ENCODE measurements at places on chromosomes 13 and 19.
A peak's percentile ranks its signal among the peaks of the same experiment; 100 is the strongest.

GRCh38 chr19:48997972-48998371, 4.3 kb downstream of the RUVBL2 start:
- no peak for DNase-seq

- DNase-seq = no peak
Observed at GRCh38 chr13:30299786-30300185, 7.6 kb downstream of the KATNAL1 start.

- DNase-seq = peak; percentile 43
Observed at GRCh38 chr13:31200637-31200971, 829 bp downstream of the B3GLCT start.

DNA sequence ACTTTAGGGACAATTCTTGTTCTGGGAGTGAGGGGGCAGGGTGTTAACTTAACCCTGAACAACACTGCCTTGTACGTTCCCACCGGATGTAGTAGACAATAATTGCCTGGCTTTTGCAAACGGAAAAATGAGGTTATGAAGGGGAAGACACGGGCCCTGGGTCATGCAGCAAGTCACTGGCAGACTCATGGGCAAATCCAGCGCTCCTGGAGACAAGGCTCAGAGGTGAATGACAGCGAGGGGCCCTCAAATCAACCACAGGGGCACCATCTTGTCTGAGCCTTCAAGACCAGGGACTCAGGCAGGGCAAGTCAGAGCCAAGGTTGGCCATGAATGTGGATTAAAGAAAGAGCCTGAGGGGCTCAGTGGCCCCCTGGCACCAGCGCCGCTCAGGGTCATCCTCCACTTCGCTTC, 2.8 kb downstream of the RASA3 start:
- DNase-seq = no peak

DNA sequence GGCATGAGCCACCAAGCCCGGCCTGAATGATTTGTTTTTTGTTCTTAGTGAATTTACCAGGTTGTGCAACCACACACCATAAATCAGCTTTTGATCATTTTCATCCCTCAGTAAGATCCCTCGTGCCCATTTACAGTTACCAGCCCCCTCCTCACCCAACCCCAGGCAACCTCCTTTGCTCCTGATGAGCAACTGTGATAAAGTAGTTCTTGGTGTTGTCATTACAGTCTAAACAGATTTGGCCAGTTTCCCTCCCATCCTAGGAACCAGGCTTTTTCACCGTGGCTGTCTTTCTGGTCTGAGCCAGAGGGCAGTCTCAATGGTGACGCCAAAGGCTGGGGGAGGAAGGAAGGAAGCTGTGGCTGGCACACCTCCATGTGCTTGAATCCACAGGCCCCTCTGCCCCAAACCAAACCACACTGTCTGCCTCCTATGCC, 61.2 kb upstream of the WDFY2 start:
- DNase-seq = no peak

DNA sequence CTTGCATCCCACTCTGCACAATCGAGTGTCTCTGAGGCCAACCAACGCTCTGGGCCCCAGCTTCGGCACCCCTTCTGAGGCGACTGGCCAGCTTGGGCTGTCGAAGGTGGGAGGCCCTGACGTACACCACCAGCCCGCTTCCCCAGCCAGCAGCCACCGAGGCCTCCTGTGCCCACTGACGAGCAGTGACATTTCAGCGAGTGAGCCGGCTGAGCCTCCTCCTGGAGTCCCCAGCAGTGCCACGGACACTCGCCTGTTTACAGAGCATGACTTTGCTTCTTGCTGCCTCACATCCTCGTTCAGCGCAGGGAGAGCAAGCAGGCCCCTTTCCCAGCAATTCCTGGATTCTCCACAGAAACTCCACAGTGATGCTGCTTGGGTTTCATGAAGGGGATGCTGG, 240.2 kb upstream of the MAB21L1 start:
- no peak for DNase-seq

GRCh38 chr19:19485161-19485997, 30.0 kb downstream of the TSSK6 start:
- DNase-seq = no peak

GRCh38 chr19:12838886-12839756, 806 bp downstream of the MAST1 start:
- peak; percentile 49 for DNase-seq

GRCh38 chr19:47260476-47260875, 4.2 kb downstream of the CCDC9 start:
- no peak for DNase-seq

GRCh38 chr19:13016628-13017305, 21.5 kb downstream of the NFIX start:
- no peak for DNase-seq

- DNase-seq = no peak
Observed at GRCh38 chr13:51422484-51422883, 30.4 kb downstream of the INTS6 start.

- no peak for DNase-seq
Observed at GRCh38 chr19:57239982-57240310, 486 bp upstream of the ZNF805 start.

DNA sequence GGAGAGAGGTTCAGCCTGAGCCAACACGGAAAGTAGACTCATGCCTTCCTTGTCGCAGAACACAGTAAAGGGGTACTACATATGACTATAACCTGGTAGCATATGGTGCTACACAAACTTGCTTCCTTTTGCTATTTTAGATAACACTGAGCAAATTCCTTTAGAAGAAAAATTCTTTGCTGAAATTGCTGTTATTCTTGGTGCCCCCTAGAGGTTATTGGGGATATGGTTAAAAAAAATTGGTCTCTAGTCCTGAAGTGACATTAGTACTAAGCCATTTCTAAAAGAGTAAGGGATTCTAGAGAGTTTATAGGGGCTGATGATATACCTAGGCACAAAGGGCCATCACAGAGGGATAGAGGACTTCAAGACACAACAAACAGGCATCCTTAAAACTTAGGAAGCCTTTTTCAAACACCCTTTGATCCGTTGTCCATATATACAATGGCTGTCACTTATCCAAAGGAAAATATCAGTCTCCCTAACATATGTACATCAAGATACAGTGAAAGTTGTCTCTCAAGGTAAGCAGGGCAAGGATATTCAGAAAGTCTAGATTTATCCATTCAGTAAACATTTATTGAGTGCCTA, 13.9 kb upstream of the HS6ST3 start:
- no peak for DNase-seq

- DNase-seq = no peak
Observed at GRCh38 chr13:99472122-99472440, 29.2 kb upstream of the TM9SF2 start.

- DNase-seq = no peak
Observed at GRCh38 chr13:74230984-74231501, 96.8 kb upstream of the KLF12 start.

DNA sequence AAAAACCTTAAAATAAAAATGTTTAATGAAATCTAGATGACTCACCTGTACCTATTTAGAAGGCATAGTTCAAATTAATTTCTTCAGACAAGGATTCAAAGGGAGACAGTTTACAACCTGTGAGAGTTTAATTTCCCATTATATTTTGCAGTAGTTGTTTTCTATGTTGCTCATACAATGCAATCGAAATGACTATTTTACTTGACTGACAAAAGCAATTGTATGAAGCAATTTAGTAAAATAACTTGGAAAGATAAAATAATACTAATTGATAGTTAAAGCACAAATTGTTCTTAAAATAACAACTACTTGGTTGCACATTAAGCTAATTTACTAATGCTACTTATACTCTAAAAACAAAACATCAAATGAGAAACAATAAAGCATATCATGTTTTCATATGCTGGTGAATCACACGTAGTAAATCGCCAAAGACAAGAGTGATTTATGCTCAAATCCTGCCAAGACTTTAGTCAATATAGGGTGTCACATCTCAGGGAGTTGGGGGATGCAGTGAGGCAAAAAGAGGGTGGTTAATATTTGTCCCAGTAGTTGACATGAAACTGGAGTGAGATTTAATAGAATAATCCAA, 6.4 kb downstream of the DACH1 start:
- peak; percentile 30 for DNase-seq

- DNase-seq = no peak
Observed at GRCh38 chr13:21060338-21061028, 903 bp downstream of the LATS2 start.

- DNase-seq = no peak
Observed at GRCh38 chr13:67052550-67053490, 177.3 kb downstream of the PCDH9 start.

DNA sequence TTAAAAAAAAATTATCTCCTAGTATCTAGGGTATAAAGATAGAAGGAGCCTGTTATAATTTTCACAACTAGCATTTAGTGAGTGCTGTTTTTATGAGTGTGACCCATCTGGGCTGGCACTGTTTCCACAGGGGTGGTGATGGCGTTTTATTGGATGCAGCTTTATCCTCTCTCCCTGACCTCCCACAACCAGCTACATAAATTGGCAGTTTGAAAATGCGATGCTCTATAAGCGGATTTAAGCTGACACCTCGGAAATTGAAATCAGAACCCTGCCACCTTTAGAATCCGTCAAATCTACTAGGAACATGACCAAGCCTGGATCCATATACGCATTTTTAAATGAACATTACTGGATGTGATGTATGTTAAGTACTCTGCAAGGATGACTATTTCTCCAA, 44.9 kb downstream of the MYO16 start:
- no peak for DNase-seq

DNA sequence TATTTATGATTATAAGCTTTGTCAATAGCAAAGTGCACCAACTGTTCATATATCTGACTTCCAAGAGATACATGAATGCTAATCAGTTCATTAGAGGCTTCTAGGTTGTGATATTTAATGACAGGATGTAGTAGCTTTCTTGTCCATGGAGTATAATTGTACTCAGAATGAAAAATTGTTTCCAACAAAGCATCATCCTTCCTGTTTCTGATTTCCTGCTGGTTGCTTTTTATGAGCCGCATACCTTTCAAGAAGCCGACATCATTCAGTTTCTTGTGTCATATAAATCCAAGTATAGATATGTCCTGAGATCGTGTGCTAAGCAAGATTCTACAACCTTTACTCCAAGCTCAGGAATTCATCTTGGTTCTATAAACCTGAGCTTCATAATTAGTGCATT, 326.6 kb downstream of the DIAPH3 start:
- no peak for DNase-seq

DNA sequence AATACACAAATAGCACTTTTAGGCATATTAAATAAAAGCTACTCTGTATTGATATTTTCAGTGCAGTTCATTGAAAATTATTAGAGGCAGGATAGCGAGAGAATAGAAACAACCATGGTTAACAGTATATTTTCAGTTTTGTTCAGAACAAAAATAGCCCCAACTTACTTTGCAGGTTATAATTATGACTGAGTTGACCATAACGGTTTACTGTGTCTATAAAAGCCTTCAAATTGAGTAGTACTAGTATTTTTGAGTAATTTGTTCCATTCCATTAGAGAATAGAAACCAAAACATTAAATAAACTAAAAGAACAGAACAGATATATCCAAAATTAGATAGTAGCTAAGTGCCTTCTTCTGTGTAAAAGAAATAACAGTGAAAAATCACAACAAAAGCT, 1108.4 kb upstream of the PCDH20 start:
- no peak for DNase-seq

DNA sequence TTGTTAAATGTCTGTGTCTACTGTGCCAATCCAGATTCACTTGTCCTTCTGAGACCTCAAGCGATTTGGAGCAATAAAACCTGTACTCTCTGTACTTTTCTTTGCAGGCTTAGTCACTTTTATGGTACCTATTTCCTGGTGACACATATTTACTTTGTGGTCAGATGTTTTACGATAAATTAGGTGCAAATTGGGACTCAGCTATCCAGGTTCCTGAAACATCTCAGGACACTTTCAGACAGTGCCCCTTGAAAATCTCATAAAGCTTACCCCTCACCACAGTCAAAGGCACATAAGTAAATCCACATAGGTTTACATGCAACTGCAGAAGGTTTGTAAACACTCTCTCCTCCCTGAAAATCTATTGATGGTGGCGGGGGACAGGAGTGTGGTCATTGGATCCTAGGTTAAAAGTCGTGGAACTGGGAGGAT, 438.8 kb downstream of the EFNB2 start:
- DNase-seq = no peak

DNA sequence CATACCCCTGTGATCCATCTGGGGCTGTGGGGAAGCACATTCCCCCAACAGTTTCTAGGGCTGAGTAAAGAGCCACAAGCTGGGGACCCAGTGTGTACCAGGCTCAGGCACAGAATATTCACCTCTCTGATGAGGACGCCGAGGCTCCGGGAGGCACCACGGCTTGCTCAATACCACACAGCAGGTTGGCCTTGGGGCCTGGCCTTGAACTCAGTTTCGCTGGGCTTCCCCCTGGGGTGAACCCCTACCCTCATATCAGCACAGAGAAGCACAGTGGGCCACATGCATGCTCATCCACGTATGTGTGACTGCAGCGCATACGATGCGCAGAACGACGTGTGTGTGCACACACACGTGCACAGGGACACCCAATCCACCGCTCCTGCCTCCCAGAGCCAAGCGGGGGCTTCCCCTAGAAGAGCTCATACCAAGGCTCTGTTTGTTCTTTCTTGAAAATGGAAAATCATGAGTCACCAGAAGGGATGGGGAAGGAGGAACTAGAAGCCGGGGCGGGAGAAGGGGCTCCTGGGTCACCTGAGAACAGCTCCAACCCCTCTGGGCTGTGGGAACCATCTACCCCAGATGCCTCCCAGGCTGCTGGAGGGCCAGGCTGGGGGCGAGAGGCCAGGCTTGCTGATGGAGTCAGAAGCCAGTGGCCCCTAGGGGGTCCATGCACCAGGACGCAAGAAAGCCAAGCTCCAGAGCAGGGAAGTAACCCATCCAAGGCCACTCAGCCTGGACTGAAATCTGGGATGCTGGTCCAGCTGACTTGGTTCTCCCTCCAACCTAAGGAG, 4.9 kb upstream of the PDE4C start:
- DNase-seq = no peak

GRCh38 chr19:29393915-29394460, 131.8 kb upstream of the VSTM2B start:
- no peak for DNase-seq

GRCh38 chr19:18290302-18291018, 9.0 kb upstream of the JUND start:
- no peak for DNase-seq

DNA sequence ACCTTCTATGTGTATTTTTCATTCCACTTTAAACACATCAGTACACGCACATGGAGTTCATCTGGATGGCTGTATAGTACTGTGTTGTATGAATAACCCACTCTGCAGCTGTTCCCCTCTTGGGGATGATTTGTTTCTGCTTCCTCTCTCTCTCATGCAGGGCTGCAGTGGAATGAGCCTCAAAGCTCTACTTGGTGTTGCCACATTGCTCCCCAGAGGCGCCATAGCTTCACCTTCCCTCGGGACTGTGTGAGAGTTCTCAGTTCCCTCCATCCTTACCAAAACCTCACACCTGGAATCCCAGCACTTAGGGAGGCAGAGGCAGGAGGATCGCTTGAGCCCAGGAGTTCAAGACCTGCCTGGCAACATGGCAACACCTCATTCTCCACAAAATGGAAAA, 28.4 kb upstream of the GPR183 start:
- DNase-seq = no peak

DNA sequence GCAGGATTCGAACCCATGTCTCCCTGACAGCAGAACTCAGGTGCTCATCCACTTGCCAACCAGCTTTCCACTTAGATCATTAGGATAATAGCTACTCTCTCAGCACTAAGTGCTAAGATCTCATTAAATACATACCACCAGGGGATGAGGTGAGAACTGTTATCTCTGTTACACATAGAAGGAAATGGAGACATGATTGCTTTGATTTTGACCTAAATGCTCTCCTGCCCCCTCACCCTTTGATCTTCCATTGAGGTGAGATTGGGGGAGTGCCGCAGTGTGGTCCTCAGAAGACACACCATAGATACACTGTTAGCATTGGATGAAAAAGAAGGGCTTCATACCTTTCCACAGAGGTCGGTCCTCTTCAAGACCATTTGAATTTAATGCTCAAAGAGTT, 38.9 kb upstream of the NPAS1 start:
- no peak for DNase-seq
